SW 1271 (cell line): ENCODE measurements at places on chromosomes 16 and 17.

DNA sequence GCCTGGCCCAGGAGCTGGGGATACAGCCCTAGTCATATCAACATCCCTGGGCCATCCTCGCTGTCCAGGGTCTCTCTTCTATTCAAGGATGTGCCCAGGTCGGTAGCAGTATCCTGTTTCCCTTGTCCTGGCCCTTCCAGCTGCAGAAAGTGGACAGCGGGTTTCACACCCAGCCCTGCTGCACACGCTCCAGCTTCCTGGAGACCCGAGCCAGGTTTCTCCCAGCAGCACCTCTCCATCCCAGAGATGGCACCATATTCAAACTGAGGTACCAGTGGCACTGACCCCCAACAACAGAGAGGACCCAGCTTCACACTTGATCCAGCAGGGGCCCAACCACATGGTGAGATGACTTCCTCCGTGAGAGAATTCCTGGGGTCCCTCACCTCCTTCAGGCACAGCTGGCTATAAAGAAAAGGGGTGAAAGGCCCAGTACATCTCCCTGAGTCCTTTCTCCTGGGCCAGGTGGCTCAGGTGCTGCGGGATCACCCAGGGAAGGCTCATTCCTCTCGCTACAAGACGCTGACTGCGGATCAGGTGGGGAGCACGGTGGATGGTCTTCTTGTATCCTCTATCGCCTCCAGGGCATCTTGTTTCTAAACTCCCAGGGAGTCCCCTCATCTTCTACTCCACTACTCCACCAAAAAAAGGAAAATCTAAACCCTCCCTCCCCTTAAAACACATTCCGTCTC, 1.4 kb downstream of the CUEDC1 start:
- no peak for DNase-seq

- no peak for DNase-seq
Measured at GRCh38 chr17:83196973-83197880, 117.8 kb downstream of the METRNL start.

DNA sequence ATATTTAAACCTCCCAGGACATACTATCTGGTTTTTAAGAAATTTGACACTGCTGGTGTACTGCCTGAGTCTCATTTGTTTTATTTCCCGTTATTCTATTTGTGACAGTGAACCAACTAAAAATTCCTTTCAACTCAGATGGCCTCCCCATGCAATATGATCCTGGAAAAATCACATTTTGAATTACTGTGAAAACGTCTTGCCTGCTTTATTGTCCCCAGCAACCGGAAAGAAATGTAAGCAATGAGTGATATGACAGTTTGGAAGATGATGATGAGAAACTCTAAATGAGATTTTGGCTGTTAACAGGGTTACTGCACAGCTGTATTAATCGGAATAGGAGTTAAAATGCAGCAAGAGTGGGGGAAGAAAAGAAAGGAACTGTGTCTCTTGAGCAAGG, 590.7 kb upstream of the CDH5 start:
- no peak for DNase-seq

DNA sequence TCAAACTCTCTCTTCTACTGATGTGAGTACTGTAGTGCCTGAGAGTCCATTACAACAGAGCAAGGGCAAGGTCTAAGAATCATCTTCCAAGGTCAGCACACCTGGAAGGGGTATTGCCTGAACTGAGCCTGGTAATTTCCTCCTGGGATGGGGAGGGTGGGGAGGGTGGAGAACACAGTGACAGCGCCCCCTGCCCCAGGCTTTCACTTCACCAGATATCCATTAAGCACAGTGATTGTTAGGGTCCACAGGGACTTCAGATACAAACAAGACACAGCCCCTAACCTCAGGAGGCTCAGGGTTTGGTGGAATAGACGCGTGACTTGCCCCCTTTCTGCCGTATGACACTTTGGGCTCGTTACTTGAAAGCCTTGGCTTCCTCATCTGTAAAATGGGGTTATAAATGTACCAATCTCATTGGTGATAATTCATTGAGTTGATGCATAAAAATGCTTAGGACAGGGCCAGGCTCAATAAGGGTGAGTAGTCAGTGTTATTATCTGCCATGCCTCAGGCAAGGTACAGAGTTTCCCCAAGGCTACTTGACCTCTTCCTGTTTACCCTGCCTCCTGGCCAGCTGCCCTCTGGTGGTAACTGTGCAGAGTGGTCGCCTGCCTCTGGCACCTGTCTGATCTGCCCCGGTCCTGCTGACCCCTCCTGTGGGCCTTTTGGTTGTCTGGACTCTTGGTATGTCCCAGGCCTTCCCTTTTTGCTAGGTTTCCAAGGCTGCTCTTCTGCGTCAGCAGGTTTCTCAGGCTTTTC, 13.1 kb upstream of the BRD7 start:
- DNase-seq = no peak

DNA sequence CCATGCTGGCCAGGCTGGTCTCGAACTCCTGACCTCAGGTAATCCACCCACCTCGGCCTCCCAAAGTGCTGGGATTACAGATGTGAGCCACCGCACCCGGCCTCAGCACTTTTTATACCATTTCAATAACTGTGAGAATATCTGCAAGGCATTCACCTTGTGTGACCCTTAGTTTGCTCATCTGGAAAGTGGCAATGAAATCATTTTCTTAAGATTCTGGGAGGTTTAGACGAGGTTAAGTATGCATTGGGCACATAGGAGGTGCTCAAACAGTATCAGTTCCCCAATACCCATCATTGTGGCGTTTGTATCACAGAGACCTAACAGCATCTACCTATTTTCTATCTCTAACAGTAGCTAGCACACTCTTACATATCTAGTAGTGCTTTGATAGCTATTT, 481.9 kb upstream of the ERCC4 start:
- DNase-seq = no peak

DNA sequence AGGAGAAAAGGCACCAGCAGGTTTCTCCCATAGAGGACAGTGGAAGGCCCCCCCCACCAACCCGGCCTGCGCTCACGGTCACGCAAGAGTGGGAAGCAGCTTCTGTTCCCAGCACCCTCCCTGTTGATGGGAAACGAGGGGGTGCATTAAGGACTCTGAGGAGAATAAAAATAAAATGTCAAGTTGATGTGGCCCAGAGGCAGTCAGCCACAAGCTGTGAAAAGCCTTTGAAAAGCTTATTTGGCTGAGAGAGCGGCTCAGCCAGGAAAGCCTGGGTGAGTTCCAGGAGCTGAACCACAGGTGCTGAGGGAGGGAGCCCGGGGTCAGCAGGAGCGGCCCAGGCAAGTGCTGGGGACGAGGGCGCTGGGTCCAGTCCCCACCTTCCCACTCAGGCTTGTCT, 26.9 kb upstream of the SPATA32 start:
- DNase-seq = no peak

GRCh38 chr17:57810721-57811637, 38.9 kb downstream of the MRPS23 start:
- DNase-seq = no peak

GRCh38 chr16:69889295-69889964, 61.7 kb upstream of the CLEC18A start:
- DNase-seq = no peak

- no peak for DNase-seq
Measured at GRCh38 chr17:6162892-6163291, 92.7 kb downstream of the WSCD1 start.
